ENCODE measurements at places on chromosomes 16 and 17. TPM values are rescaled to one million over a fixed set of nuclear protein-coding genes. Genes with fewer than 3 reads are reported as not detected.

The KCNAB3 gene
- 3.9 TPM for total RNA-seq

The CCL23 gene
- total RNA-seq = 18.1 TPM

The TNFRSF12A gene
- total RNA-seq = 114 TPM

The ZPBP2 gene
- total RNA-seq = not detected

The KRTAP16-1 gene
- total RNA-seq = not detected

The TSEN54 gene
- 25.8 TPM for total RNA-seq

The NPIPB13 gene
- total RNA-seq = 20.5 TPM

The ITPRIPL2 gene
- 48.1 TPM for total RNA-seq

The HEATR9 gene
- 0.16 TPM for total RNA-seq

The AOC2 gene
- total RNA-seq = 1.2 TPM

The MRPS7 gene
- 46.4 TPM for total RNA-seq

The GPR139 gene
- not detected for total RNA-seq

The TERB1 gene
- total RNA-seq = 0.19 TPM

The TNP2 gene
- total RNA-seq = not detected

The PTX4 gene
- not detected for total RNA-seq

The CACNG3 gene
- total RNA-seq = not detected
